ENCODE measurements at places on chromosomes 1 and 21.

GRCh38 chr1:221165839-221166500 lies 286.7 kb downstream of the HLX start:
- DNase-seq, result no peak

- DNase-seq, result no peak
Measured at GRCh38 chr1:76674689-76675210, 192.5 kb upstream of the ST6GALNAC5 start.

- DNase-seq, result no peak
Measured at GRCh38 chr1:204130981-204131892, 20.6 kb downstream of the ETNK2 start.

GRCh38 chr1:241608379-241609033 lies 31.7 kb downstream of the CHML start:
- DNase-seq, result no peak

DNA sequence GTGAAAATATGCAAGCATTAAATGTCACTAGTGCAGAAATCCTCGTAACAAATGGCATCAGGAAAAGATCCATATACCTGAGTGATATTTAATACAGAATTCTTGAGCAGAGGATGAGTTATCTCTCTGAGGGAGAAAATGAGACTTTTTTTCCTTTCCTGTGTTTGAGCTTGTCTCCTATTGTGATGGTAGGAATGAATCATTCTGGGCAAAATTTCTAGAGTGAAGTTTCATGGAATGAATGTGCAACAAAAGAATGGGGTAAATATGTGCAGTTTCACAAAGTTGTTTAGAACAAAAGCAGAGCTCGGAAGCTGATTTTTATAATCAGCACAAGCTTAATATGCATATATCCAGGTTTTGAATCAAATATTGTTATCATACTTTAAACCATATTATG lies 4.6 kb downstream of the CTPS1 start:
- no peak for DNase-seq

- no peak for DNase-seq
Measured at GRCh38 chr1:86517336-86517735, 29.5 kb upstream of the CLCA4 start.

- no peak for DNase-seq
Measured at GRCh38 chr1:16111771-16112595, 38.5 kb upstream of the FAM131C start.

- DNase-seq, result no peak
Measured at GRCh38 chr1:159999204-159999603, 32.6 kb downstream of the PIGM start.

- DNase-seq, result no peak
Measured at GRCh38 chr21:34988139-34988538, 61.0 kb downstream of the RUNX1 start.

GRCh38 chr1:181135815-181136737 lies 47.6 kb downstream of the IER5 start:
- no peak for DNase-seq

Data from NCI-H1105 treated with DMSO at 0.1 percent for 48 hours (cell line).